Sciatic nerve (tissue), 2 donors: ENCODE measurements at places on chromosomes 5 and 9. TPM values are rescaled to one million over a fixed set of nuclear protein-coding genes. Genes with fewer than 3 reads are reported as not detected.

GRCh38 chr5:113024076-113024697 is 47.6 kb downstream of the DCP2 start:
- DNase-seq = no peak

DNA sequence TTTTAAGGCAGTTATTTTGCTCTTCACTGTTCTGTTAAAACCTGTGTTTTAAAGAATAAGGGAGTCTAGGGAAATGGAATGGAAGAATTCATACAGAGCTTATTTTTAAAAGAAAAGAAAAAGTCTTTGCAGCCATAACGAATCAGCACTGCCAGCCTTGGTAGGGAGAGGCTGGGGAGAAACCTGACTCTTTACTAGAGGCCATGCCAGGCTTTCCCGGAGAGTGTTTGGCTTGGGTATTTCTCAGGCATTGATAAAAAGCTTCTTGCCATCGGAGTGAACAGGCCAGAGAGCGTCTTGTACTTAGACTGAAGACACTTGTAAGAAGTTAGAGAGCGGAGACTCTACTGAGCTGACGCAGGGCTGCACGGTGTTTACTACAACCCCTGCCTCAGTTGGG is 72.7 kb upstream of the NFIL3 start:
- DNase-seq = no peak

GRCh38 chr9:107409581-107410389 is 79.8 kb downstream of the KLF4 start:
- no peak for DNase-seq

GRCh38 chr5:59164041-59164830 is 581.4 kb downstream of the RAB3C start:
- DNase-seq = no peak

- no peak for DNase-seq
Measured at GRCh38 chr5:150272531-150272930, 17.0 kb downstream of the CAMK2A start.

DNA sequence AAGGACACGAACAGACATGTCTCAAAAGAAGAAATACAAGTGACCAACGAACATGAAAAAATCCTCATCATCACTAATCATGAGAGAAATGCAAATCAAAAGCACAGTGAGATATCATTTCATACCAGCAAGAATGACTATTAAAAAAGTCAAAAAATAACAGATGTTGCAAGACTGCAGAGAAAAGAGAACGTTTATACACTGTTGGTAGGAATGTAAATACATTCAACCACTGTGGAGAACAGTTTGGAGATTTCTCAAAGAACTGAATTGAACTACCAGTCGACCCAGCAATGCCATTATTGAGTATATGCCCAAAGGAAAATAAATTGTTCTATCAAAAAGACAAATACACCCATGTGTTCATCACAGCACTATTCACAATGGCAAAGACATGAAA is 45.7 kb downstream of the FXN start:
- DNase-seq = no peak

DNA sequence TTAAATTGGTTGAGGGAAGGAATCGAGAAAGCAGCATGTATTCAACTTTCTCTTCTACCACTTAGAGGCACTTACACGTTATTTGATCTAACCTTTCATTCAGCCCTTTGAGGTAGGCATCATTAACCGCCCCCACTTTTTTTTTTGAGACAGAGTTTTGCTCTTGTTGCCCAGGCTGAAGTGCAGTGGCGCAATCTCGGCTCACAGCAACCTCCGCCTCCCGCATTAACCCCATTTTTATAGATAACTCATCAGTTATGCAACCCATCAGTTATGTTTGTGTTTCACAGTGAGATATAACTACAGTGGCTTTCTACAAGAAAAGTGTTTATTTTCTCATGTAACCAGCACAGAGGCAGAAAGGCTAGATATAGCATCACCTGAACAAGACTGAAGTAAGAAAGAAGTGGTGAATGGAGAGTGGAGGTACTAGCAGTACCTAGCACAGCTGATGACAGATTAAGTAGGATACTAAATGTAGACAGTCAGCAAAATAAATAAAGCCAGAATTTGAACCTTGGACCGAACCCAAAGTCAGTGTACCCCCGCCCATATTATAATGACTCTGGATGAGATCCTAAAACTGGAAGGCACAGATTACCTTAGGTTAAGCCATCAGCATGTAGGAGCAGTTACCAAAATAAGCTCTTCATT is 91.2 kb downstream of the PJA2 start:
- no peak for DNase-seq

DNA sequence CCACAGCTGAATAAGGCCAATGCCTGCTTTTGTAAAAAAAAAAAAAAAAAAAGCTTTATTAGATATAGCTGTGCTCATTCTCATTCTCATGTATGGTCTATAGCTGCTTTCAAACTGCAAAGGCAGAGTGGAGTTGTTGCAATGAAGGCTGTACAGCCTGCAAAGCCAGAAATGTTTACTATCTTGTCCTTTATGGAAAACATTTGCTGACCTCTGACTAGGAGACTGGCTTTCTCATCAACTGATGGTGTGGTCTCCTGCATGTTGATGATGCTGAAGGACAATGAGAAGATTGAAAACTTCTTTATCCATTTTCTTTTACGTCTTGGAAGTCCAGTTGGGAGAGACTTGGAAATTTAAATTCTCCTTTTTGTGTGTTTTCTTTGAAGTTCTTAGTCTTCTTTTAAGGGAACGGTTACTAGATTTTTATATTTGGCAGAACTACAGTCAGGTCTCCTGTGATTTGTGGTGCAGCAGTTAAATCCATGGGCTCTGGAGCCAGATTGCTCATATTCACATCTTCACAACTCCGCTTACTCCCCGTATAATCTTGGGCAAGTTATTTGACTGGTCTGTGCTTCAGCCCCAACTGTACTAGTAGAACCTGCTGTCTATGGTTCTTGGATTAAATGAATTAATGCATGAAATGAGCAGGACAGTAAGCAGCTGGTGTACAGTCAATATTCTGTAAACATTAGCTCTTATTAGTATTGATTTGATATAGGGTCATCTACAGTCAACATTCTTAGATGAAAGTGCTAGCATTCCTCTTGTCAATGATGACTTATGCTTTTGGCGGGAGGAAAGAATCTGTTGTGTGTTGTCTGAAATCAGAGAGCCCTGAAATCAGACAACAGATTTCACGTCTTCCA is 39.7 kb upstream of the BASP1 start:
- DNase-seq = no peak

GRCh38 chr5:164377746-164378145 is 872.3 kb downstream of the MAT2B start:
- DNase-seq = no peak

WDR38 gene
- not detected for total RNA-seq

DNA sequence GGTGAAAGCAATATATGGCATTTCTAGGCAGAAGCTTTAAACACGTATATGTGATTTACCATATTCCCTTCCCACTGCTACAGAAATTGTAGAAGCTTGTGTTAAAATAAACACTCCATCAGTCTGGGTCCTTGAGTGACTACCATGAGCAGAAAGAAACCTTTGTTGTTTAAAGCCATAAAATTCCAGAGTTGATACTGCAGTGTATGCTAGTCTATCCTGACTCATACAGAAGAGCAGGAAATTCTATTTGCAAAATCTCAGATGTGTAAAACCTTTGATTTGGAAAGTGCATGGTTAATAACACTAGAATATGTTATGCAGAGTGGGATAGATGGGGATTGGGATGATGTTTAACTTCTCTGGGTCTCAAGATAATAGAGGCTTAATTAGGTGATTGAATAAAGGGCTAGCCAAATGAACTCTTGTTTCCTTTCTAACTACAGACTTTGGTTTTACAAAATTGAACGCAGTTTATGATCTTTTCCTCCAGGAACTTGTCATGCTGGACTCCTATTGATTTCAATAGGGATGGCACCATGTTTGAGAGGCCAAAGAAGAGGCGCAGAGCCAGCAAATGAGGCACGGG is 282.7 kb upstream of the VLDLR start:
- no peak for DNase-seq

- DNase-seq = no peak
Measured at GRCh38 chr9:89929315-89929672, 324.5 kb downstream of the GADD45G start.

GABRA1 gene
- total RNA-seq = not detected

DBH gene
- total RNA-seq = 0.13 TPM

GRCh38 chr5:29161399-29162291 is 2031.8 kb upstream of the CDH6 start:
- DNase-seq = no peak

HSPB3 gene
- not detected for total RNA-seq

DNA sequence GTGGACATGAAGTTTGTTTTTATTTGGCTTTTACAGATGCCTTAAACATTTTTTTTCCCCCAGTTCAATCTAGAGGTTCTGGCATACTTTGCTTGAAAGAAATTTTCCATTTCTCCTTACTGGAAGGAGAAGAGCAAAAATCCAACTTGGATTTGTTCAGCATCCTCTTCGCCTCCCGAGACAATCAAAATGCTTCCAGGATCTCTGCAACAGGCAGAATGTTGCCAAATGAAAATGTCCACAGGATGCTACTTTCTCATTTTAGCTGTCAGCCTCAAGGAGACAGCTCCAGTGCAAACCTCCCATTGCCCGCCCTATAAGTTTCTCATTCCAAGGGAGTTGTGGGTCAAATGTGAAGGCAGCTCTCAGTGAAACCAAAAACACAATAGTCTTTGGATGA is 1972.1 kb downstream of the MAT2B start:
- DNase-seq = no peak

OTULINL gene
- 15.6 TPM for total RNA-seq

DNA sequence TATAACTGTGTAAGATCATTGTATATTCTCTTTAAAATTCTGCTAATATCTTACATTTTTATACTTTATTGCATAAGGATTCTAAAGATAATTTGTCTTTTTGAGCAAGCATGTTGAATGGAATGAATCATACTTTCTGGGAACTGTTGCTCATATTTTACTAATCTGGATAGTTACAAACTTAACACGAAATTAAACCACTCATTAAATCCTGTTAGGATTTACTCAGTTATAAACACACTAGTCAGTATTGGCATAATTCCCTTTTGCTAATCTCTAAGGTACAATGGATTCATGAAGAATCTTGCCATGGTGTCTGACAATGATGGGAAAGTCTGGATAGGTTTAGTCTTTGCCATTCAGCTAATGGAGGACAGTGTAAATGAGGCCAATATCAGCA is 338.1 kb upstream of the SMC2 start:
- no peak for DNase-seq

DNA sequence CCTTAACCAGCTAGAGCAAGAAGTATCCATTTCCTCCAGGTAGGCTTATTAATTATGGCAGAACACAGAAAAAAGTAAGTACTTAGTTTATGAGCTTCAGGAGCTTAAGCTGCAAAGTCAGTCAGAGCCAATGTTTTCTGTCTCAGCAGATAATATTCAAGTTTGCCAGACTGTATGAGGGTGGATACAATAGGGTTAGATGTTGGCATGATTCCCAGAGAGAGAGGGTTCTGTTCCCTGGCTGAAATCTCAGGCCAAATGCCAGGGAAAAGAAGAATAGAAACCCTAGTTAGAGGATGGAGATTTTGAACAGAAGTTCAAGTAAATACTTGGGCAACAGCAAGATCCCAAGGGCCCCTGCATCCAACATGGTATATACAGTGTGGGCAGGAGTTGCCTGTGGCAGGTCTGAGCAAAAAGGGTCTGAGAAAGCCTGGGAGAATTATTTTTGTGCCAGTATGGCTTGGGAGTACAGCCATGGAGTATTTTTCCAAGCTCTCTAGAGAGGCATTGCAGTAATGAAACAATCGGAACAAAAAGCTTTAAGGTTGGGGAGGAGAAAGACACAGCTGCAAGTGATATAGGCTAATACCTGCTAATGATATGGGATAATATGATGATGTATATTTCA is 31.0 kb upstream of the ISOC1 start:
- DNase-seq = no peak

GRCh38 chr9:104278929-104279496 is 184.9 kb downstream of the SMC2 start:
- DNase-seq = no peak

DNA sequence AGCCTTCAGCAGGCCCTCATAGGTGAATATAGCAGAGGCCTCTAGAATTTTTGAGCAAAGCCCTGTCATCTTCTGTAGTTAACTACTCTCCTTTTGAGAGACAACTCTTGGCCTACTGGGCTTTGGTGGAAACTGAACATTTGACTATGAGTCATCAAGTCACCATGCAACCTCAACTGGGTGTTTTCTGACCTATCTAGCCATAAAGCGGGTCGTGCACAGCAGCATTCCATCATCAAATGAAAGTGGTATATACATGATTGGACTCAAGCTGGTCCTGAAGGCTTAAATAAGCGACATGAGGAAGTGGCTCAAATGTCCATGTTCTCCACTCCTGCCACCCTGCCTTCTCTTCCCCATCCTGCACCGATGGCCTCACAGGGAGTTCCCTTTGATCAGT is 1115.5 kb downstream of the TAF11L14 start:
- no peak for DNase-seq

GKAP1 gene
- total RNA-seq = 11.5 TPM

DNA sequence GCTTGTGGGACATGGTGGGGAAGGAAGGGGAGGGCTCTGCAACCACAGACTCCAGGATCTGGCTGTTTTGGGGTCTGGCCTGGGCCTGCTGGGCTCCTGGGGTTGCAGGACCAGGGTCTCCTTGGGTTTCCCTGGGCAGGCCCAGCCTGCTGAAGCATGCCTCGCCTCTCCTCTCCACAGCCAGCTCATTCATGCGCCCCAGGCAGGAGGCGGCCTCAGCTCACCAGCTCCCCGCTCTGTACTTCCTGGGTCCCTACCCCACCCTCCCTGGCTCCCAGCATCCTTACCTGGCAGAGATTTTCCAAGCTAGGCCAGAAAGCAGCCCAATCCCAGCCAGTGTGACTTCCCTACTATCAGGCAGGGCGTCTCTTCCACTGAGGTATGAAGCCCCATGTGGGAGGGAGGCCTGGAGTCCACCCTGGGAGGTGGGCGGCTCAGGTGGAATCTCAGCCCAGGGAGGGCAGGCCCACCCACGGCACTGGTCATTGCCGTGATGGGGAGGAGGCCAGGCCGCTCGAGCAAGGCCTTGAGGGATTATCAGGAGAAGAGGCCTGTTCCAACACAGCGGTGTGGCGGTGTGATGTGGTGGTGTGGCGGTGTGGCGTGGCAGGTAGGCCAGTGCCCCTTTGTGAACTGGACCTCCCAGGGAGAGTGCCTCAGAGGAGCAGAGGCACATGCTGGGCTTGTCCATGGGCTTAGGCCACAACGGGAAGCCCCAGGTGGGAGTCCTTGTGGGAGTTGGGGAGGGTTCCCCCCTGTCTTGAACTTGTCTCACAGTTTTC is 103.4 kb downstream of the DAB2IP start:
- no peak for DNase-seq

DNA sequence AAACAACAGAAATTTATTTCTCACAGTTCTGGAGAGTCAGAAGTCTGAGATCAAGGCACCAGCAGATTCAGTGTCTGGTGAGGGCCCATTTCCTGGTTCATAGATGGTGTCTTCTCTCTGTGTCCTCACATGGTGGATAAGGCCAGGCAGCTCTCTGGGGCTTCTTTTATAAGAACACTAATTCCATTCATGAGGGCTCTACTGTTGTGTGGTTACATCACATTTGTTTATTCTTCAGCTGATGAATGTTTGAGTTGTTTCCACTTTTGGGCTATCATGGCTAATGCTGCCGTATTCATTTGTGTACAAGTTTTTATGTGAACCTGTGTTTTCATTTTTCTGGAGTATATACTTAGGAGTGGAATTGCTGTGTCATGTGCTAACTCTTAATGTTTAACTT is 35.2 kb downstream of the DDX4 start:
- DNase-seq = no peak
